Fibroblast of skin of left biceps (primary cell): ENCODE measurements at places on chromosomes 13 and 19.
A peak's percentile ranks its signal among the peaks of the same experiment; 100 is the strongest.

GRCh38 chr19:29294343-29294811, 81.4 kb upstream of the UQCRFS1 start:
- DNase-seq: peak; percentile 5

DNA sequence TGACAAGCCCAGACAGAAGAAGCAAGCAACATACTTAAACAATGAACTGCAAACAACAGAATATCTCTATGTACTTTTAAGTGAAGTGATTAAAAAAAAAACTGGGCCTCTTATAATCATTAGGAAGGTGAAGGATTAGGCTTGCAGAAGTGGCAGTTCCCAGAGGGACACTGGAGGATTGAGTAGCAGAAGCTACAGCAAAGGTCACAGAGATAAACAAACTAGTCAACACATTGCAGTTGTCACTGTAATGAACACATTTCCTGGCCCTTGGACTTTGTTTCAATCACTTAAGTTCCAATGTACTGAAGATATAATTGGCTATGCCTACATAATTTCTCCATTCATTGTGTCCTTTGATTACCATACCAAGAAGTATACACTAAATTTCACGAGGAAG, 1498.8 kb downstream of the SLITRK5 start:
- no peak for DNase-seq

GRCh38 chr13:48233046-48233888, at the start of gene ITM2B:
Gene ITM2B (plus strand): TSS chr13:48233206. CDS start chr13:48233361, 155 bp downstream.
- DNase-seq: no peak

DNA sequence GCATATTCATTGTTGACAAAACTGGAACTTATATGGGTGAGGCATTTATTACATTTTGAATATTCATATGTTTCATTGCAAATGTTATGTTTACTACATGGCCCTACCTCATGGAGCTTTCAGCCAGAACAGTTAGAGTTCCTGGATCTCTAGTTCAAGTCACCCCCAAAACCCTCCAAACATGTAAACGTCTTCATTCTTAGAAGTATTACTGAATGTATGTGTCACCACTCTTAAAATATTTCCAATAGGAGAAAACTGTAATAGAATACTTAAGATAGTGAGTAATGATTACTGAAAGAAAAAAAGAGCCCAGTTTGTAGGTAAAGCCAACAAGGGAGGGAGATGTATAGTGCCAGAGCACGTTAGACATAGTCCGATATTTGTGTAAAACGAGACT, 23.5 kb downstream of the URI1 start:
- DNase-seq: no peak

- no peak for DNase-seq
Observed at GRCh38 chr19:40774916-40775631, at the start of gene MIA. Gene MIA (plus strand): TSS chr19:40775521. CDS start chr19:40775543, 22 bp downstream.

DNA sequence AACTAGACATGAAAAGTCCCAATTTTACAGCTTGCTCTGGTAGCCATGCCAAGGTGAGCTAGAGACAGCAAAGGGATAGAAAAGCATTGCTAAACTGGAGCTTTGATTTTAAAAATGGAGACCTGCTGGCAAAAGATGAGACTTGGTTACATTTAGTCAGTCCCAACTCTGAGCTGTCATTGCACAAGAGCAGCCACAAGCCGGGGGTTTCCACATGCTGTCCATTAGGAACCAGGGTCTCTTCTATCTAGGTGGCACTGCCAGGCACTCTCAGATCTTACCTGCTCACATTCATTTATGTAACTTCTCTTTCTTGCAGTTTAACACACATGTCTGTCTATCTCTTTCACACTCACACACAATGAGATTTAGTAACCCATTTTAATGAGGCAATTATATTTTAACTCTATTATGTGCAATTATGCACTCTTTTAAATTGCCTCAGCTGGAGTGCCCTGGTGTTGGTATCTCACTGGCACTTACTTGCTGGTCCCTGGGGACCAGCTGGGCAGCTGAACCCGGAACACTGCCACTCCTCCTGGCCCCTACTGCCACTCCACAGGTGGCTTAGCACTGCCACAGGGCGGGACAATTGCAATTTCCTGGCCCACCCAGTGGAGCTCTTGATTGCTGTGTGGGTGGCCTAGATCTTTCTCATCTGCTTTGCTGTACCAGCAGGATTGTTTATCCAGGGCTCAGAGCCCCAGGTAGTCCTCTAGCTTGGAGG, 112.5 kb downstream of the COG6 start:
- DNase-seq: no peak

DNA sequence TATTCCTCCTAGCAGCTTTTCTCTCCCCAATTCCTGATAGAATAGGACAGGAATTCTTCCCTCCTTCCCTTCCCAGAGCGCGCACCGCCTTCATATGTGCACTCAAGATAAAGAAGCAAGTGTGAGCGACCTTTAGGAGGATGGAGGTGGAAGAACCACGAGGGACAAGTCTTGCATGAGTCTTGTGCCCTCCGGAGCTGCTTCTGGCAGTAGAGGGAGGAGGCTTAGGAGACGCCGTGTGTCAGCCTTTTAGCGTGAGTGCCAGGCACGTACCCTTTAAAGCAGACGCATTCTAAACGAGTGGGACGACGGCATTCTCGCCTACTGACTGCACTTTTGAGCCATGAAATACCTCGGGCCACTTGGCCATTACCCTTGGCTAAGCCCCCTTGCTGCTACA, 95.4 kb upstream of the RAP2A start:
- DNase-seq: no peak

DNA sequence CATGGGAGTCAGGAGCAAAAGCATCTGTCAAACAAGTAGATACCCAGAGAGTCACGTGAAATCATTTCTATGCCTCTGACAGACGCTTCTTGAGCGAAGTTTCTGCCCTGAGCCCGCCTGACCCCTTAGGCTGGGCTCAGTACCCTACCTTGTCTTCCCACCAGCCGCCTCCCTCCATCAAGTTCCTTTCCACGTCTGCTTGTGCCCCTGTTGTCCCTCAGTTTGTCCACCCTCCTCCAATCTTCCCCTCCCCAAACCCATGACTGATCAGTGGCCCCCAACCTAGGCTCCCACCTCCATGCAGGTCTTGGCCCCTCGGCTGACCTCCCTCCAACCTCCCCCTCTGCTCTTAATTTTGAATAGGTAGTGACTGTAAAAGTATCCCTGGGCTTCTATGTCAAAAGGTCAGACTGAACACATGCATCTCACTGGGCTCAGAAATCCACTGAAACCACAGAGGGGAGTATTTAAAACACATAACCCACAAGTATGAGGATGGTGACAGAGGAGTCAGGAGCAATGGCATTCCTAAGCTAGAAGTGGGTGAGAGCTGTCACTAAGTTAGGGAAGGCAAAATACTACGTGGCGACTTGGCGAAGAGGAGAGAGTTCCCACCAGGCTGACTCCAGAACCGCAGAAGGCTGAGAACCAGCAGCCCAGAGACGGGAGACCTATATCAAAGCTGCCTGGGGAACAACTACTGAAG, 1.7 kb upstream of the ZNF446 start:
- DNase-seq: peak; percentile 6

- no peak for DNase-seq
Observed at GRCh38 chr19:33100894-33101644, 20.1 kb downstream of the GPATCH1 start.

- no peak for DNase-seq
Observed at GRCh38 chr13:30257468-30258099, 49.8 kb downstream of the KATNAL1 start.

DNA sequence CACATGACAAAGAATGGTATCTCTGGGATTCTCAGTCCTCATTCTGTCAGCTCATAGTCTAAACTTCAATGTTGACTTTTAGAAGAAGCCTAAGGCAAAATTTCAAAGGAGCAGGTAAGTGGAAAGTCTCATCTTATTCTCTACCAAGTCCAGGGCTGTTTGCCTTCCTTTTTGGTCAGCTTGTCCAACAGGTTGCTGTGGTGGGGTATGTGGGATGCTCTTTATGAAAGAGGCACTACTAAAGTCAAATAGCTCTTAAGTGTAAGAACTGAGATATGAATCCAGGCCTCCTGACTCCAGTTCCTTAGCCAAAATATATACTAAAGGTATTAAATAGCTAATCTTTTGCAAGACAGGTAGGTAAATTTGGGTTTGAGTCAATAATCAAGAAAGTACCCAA, 540.6 kb upstream of the SPRY2 start:
- DNase-seq: no peak

GRCh38 chr19:50020481-50020880, 4.7 kb downstream of the VRK3 start:
- no peak for DNase-seq

DNA sequence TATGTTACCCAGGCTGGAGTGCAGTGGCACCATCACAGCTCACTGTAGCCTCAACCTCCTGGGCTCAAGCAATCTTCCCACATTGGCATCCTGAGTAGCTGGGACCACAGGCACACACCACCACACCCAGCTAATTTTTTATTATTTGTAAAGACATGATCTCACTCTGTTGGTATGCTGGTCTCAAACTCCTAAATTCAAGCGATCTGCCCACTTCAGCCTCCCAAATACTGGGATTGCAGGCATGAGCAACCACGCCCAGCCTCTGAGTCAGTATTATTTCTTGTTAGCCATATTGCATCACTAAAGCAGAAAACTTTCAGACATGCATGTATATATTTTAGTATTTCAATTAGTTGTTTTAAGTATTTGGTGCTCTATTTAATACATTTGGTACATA, 376.4 kb downstream of the GPC6 start:
- peak; percentile 73 for DNase-seq

GRCh38 chr13:22161871-22162270, 491.0 kb downstream of the FGF9 start:
- DNase-seq: no peak

GRCh38 chr19:57010541-57010940, 109.2 kb upstream of the USP29 start:
- no peak for DNase-seq
